Esophagus squamous epithelium (tissue), 5 donors: ENCODE measurements at places on chromosomes 2 and 18.

- no peak for DNase-seq
These were observed 7.6 kb upstream of the AGFG1 start for GRCh38 chr2:227464361-227464760.

GRCh38 chr18:58174285-58174684 is 130.3 kb downstream of the NEDD4L start:
- no peak for DNase-seq

GRCh38 chr2:74739129-74739528 is 85.1 kb downstream of the SEMA4F start:
- DNase-seq, result no peak

DNA sequence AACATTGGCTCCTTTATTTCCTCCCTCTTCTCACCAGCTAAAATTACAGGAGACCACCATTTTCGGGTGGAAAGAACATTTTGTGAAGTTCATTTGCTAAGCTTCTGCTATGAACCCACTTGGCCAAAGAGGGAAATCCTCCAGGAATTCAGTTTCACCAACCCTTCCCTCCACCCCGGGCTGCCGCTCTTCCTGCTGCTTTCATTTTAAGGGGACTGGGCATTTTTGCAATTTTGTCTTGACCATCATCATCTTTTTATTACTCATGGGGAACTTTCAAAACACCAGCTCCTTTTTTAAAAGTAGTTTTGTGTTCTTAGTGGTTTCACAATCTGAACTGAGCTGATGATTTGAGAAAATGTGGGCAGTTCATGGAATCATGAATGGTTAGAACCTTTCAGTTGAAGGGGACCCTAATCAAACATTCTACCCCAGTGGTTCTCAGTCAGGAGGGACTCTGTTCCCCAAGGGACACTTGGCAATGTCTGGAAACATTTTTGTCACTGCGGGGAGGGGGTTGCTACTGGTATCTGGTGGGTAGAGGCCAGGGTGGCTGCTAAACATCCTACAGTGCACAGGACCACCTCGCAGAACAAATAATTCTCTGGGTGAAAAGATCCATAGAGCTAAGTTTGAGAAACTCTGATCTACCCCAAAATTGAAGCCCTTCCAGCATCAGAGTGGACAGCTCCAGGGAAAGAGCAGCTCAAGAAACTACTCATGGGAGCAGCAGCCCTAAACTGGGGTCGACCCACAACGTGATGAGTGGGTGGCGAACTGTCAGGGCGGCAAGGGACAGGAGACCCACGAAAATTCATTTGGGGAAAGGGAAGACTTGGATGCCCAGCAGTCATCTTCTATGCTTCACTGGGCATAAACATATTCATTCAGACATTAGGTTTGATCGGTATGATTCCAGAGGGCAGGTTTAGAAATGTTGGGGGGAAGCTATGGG is 92.9 kb downstream of the ACKR3 start:
- no peak for DNase-seq

DNA sequence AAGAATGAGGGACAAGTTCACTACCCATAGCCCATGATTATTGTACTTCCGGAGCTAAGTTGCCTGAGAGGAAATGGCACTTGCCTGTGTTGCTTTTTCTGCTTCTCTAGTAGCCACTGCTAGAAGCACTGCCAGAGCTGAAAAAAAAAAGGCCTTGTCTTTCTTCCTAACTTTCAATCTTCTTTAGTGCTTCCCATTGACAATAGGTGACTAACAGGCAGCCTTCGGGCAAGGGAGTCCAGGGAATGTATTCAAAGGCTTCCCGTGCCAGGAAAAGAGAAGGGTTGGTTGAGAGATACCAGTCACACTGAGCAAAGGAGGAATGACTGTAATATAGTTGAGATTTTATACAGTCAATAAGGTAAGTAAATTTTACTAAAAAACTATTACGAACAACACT is 242.0 kb downstream of the CALCRL start:
- no peak for DNase-seq

DNA sequence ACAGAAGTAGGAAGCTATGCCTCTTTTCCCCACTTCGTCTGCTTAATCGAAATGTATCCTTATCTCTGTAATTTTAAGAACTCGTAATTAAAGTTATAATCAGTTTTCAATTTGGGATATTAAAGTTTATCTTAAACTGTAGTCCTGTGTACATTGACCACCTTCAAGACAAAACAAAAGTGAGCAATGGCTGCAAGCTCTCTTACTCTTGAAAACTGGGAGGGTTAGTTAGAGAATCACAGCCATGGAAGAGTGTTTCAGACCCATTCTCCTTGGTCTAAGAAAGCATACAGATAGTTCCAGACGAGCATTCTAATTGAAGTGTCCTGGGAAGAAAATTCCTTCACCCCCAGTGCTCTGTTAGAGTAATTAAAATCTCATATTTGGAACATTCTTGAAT is 2.0 kb downstream of the KCMF1 start:
- DNase-seq, result no peak

DNA sequence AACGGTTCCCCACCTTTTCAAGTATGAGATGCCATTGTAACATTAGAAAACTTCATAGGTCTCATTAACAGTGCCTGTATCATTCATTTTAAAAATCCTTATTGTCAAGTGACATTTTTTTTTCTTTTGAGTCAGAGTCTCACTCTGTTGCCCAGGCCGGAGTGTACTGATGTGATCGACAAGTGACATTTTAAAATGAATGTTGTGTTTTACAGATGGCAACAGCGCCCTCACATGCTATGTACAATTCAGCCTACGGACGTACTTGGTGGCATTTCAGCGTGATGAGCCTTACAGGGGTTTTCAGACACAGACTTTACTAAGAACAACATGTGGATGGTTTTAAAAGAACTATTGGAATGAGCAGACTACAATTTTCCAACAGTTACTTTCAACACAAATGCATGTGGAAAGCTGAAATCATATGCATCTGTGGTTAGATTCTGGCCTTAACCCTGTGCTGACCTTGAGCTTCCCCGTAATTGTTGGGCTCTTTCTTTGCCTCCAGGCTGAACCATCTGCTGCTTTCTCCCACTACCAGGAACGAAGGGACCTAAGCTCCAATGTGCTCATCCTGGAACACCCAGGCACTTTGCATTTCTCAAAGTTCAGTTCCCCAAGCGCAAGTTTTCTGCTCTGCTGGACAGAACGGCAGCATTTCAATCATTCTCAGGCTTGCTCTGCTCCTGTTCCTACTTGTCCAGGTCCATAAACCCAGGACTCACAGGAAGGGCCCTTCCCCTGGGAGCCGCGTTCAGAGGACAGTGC is 119.9 kb upstream of the NDUFV2 start:
- DNase-seq, result no peak

DNA sequence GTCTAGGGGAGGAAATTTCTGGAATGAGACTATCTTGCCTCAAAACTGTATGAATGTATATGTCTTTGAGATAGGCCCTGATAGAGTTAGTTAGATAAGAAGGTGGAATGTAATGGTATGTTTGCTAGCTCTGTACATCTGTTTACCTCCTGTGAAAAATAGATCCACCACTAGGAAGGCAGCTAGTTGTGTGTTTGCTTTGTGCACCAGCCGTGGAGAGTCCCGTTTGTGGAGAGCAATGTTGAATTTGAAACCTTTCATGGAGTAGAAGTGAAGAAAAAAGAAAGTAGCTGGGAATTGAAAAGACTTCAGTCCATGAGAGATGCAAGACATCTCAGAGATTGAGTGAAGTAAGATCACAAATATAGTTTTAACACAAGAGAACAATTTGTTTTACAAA is 25.4 kb downstream of the ASXL3 start:
- DNase-seq, result no peak

- no peak for DNase-seq
These were observed 113.1 kb upstream of the GPC1 start for GRCh38 chr2:240322231-240322955.

- no peak for DNase-seq
These were observed 195.5 kb downstream of the L3MBTL4 start for GRCh38 chr18:6219116-6219717.

- no peak for DNase-seq
These were observed 259.0 kb downstream of the AFF3 start for GRCh38 chr2:99883358-99883757.

GRCh38 chr2:74020702-74021406 is 36.1 kb downstream of the TET3 start:
- no peak for DNase-seq

DNA sequence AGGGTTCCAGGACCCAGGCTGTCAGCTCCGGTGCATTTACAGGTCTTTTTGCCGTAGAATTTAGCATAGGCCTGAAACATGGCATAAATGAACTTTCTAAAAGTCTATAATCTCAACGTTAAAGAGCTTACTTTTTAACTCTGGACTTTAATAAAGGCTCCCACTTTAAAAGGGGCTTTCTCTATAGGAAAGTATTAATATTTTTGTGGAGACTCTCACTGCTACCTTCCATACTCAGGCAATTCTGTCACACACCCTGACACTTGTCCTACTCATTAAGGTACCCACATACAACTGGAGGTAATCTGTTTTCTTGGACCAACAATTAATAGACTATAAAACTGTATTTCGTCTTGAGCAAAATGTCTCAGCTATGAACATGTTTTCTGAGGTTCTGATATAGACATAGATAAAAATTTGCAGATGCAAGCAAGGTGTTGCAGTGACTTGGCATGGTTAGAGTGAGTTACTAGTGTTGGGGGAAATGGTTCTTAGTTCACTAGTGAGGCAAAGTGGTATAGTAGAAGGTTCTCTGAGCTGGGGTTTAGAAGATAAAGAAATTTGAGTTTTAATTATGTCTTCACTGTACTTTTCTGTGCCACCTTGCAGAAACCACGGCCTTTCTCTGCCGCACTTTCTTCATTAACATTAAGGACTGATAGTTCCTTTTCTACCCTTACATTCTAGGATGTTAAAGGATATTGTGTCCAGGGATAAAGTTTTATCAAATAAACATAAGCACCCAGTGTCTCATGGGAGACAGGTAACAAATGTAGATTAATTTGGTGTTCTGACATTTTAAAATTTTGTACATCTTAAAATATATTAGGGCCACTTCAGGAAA is 10.8 kb upstream of the NR4A2 start:
- DNase-seq, result no peak

GRCh38 chr18:8983195-8983594 is 119.3 kb upstream of the NDUFV2 start:
- no peak for DNase-seq

DNA sequence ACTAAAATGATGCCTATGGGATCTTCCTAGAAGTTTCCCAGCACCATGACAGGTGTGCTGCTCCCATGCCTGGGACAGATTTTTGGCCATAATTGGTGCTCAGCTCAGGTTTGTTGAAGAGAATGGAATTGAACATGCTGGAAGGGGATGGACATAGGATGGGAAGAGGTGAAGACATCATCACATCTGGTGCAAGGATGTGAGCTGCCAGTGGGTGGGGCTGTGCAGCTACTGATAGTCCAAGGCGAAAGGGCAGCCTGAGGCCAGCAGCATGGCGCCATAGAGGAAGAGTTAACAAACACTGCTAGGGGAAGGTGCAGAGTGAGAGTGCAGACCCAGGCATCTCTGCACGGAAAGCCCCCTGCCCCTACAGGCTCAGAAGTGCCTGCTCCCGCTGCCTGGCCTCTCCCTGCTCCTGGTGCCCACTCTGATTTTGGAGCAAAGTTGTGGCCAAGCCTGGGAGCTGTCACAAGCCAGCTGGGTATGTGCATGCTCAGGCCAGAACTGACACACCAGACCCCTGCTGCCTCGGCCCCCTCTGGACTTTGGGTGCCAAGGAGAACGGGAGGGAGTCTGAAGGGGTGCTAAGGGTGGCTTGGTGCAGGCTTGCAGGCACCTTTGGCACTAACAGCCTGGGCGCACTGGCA is 178.6 kb downstream of the ZBTB7C start:
- no peak for DNase-seq

GRCh38 chr2:3754795-3755194 is 51.4 kb downstream of the DCDC2C start:
- DNase-seq, result no peak

DNA sequence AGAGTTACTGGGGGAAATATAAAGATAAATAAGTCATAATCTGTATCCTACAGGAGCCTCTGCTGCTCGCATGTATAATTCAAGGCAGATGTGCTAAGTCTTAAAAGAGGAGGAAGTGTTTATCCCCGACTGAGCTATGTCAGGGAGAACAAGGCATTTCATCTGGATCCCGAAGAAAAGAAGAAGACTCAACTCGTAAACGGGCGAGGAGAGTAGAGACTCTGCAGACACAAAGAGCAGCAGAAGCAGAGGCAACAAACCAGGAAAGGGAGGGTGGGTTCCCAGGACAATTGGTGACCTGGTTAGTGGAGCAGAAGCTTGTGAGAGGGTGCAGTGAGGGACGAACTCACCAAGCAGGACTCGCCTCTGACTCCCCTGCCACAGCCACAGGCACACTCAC is 368.6 kb downstream of the EIPR1 start:
- no peak for DNase-seq

DNA sequence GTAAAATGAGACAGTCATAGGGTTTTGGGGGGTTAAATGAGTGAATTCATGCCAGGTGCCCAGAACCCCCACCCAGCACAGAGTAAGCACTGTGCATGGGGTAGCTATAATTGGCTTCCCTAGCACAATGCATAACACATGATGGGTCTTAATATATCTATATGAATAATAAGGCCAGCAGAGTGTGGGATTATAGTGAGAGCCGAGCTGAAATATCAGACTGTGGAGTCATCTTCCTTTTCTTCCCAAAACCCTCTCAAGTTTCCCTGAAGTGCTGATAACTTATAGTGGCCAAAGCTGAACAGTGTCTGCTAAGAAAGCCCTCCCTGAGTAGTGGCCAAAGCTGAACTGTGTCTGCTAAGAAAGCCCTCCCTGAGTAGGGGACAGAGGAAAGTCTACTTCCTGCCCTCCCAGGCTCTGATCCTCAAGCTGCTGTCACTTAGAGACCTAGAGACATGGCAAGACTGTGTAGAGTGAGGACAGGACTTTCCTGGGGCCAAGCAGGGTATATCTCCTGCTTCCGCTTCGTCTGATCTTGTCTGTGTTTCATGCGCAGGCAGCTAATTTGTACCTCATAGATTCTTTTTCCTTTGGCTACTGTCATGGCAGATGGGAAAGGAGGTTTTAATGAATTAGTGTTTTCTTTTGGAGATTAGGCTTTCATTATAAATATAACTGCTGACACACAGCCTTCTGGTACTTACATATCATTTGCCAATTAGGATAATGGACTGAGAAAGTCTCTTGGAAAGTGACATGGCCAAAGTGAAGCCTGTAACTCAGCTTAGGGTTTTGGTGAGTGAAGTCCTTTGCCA is 94.9 kb downstream of the FHOD3 start:
- DNase-seq, result no peak

GRCh38 chr18:69022426-69022825 is 224.5 kb downstream of the CCDC102B start:
- no peak for DNase-seq

DNA sequence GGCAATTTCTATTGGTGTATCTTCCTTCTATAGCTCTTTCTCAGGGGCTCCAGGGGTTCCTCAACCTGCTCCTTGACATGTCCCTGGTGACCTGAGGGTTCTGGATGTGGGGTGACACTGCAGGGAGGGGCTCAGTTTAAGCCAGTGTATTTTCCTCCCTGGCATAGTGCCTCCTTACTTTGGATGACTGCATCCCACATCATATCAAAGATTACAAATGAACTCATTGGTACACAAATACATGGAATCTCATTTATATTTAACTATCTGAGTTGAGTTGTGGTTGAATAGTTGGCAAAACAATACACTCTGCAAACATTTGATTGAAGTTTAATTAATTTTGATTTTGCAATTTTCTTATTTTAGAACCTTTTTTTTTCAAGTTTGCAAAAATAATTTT is 268.2 kb upstream of the SKOR2 start:
- no peak for DNase-seq
